ENCODE measurements at places on chromosomes 1 and 21.
A peak's percentile ranks its signal among the peaks of the same experiment; 100 is the strongest.

GRCh38 chr1:92219028-92219427, 1.3 kb downstream of the C1orf146 start:
- DNase-seq, result no peak

GRCh38 chr1:223739366-223740037, 27.2 kb downstream of the CAPN2 start:
- no peak for DNase-seq

DNA sequence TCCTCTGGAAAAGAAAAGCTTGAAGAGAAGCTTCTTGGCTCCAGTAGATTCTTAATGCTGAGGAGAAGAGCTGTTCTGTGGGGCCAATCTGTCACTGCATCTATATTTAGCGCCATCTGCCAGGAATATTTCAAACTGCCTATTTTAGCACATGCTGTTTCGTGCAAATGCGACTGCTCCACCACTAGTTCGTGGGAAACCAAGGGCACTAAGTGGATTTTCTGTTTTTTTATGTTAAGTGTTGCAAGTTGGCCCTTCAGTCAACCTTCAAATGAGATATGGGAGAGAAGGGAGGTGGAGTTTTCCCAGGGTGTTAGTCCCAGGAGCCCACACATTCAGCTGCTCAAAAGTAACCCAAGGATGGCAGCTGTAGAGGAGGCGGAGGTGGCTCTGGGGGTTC, 91.9 kb downstream of the TSEN15 start:
- DNase-seq, result no peak

- peak; percentile 88 for DNase-seq
Observed at GRCh38 chr1:110338309-110338885, 780 bp upstream of the RBM15 start.

GRCh38 chr1:62712336-62713243, 24.4 kb upstream of the DOCK7 start:
- no peak for DNase-seq

DNA sequence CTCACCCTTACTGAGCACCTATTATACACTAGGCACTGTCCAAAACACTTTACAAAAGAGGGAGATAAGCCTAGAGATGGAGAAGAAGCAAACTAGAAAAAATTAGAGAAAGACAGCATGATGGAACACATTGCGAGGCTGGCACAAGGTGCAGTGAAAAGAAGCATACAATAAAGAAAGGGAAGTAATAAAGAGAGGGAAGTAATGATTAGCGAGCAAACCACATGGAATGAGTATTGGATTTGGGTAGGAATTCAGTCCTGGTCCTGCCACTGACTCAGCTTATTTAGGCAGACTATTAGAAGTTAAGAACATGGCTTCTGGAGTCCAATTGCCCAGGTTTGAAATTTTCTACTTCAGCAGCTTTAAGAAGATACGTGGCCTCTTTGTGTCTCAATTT, 32.6 kb upstream of the FNBP1L start:
- DNase-seq, result no peak

- DNase-seq, result no peak
Observed at GRCh38 chr1:151499365-151499764, 11.8 kb upstream of the CGN start.

DNA sequence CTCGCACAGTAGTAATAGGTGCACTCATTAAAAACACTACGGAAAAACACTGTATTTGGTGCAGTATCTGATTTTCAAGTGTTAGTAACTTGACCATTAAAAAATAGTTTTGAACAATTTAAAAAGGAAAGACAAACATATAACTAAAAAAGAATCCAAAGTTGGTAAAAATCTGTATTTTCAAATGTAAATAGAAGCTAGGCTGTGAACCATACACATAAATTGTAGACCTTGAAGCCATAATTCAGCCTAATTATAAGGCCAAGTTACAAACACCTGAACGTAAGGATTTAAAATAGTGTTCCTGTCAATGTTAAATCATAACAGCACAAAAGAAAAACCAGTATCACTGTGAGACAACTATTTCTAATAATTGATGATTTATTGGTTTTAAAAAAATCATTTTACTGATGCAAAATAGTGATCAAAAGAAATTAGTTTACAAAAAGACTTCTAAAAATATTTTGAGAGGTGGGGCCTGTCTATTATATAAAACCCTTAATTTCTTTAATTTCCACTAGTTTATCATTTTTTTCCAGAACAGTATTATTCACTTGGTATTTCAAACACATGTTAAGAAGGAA, 4.5 kb downstream of the IRF2BP2 start:
- no peak for DNase-seq

- DNase-seq, result no peak
Observed at GRCh38 chr1:41534181-41535076, 49.9 kb upstream of the EDN2 start.

- DNase-seq, result no peak
Observed at GRCh38 chr21:15282665-15283064, 217.9 kb upstream of the NRIP1 start.

DNA sequence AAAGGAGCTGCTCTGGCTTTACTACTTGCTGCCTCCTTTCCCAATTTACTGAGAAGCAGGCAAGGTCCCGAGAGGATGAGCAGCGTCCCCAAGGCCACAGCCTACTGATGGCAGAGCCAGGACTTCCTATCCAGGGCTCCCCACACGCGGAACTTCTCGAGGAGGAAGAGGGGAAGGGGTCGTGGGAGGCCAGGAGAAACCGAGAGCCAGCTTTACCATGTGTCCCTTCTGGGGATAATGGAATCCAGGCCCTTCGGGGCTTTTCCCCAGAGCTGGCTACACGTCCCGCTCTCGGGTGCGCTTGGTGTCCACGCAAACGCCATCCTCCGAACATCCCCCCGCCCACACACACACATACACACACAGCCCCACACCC, 4.3 kb upstream of the CCN1 start:
- DNase-seq, result no peak

DNA sequence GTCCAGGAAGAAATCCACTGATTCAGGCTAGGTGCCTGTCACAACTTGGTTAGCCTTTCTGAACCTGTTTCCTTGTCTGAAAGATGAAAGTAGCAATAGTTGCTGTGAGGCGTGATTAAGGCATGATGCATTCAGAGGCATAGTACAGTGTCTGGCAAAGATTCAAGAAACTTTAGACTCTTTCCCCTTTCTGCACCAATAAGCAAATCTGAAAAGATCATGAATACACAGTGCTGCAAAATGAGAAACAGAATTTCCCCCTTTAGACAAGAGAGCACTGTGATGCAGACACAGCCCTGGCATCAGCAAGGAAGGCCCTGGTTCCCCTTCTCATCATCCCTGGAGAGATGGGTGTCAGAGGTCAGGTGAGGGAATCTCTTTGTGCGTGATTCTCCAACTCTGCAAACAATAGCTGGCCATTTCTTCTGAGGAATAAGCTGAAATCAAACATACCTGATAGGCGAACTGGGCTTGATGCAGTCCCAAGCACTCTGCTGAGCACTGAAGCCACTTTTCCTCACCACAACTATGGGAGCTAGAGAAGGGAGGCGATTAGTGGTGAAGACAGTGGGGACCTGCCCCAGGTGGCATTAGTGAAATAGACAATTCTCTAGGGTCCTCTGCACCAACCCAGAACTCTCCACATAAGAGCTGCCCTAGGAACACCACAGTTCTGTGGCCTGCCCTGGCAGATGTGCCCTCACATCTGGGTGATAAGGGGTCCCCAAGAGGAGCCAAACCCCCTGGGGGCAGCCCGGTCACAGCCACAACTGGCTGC, 41.7 kb downstream of the ITPKB start:
- no peak for DNase-seq

- no peak for DNase-seq
Observed at GRCh38 chr1:229888561-229889001, 178.5 kb upstream of the GALNT2 start.

- no peak for DNase-seq
Observed at GRCh38 chr1:244800821-244801220, 34.6 kb upstream of the COX20 start.

- no peak for DNase-seq
Observed at GRCh38 chr1:113905435-113905861, 322 bp downstream of the DCLRE1B start.

- DNase-seq, result no peak
Observed at GRCh38 chr1:233597489-233597901, 16.4 kb upstream of the KCNK1 start.

GRCh38 chr1:20192364-20192763, 6.0 kb upstream of the PLA2G2C start:
- no peak for DNase-seq

- no peak for DNase-seq
Observed at GRCh38 chr1:227777156-227777555, 38.3 kb upstream of the PRSS38 start.

- no peak for DNase-seq
Observed at GRCh38 chr1:182229921-182230491, 161.6 kb downstream of the GLUL start.

- no peak for DNase-seq
Observed at GRCh38 chr1:64900916-64901315, 65.4 kb downstream of the JAK1 start.

DNA sequence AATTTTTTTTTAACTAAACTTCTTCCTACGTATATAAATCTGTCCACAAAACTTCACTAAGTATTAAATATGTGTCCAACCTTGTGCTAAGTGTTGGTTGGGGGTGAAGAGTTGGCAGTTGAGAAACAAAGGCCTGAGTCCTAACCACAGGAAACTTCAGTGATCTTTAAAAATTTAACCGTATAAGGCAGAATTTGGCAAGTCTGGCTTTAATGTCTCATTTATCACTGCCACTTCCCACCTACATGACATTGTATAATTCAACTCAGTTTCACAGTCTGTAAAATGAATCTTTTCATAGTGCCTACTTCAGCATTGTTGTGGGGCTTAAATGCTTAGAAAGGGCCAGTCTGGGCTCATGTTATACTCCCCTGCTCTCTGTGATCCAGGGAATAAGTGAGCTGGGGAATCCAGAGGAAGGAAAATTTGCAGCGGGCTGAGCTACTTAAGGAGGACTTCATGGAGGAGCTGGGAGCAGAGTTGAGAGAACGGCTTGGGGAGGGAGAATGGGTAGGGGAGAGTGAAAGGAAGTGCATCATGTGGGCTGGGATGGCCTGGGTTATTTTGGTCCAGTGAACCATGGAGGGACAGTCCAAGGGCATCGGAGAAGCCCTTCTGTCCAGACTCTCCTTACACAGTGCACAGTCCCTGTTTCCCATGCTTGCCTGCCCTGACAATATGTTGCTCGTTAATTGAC, 14.5 kb downstream of the IFNAR2 start:
- DNase-seq, result peak; percentile 75

DNA sequence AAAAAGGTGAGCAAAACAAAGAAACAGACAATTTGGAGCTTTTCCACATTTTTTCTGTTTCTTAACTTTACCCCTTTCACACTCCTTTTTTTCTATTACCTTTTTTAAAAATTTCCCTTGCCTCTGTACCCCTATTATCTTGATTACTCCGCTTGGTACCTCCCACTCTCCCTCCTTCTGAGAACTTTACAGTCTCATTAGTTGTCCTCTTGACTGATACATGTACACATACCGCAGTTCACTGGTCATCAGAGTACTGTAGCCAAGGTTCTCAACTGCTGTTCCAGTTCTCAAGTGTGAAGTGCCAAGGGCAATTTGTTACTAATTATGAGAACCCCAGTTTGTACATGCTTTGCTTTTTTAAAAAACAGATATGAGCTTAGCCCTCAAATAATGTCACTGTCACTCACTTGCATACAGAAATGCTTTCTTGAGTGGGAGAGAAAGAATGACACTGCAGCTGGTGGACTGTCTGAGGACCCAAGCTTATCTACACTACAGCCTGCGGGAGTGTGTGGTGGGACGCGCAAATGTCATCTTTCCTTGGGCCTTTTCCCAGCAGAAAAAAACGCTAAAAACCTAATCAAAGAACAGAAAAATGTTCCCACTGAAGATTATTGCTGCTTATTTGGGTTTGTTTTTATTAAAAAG, 160.8 kb downstream of the DISP1 start:
- no peak for DNase-seq

DNA sequence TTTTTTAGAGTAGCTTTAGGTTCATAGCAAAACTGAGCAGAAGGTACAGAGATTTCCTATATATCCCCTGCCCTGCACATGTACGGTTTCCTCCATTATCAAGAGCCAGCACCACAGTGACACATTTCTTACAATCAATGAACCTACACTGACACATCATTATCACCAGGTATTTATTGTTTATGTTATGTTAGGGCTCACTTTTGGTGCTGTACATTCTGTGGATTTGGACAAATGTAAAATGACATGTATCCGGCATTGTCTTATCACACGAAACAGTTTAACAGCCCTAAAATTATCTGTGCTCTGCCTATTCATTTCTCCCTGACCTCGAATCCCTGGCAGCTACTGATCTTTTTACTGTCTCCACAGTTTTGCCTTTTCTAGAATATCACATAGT, 93.7 kb upstream of the DPH5 start:
- no peak for DNase-seq

GRCh38 chr1:56709269-56709880, 64.3 kb downstream of the PRKAA2 start:
- no peak for DNase-seq

GRCh38 chr21:44930543-44930981, 9.3 kb upstream of the SLX9 start:
- no peak for DNase-seq

GRCh38 chr1:156510709-156511108, 10.1 kb upstream of the MEF2D start:
- no peak for DNase-seq

DNA sequence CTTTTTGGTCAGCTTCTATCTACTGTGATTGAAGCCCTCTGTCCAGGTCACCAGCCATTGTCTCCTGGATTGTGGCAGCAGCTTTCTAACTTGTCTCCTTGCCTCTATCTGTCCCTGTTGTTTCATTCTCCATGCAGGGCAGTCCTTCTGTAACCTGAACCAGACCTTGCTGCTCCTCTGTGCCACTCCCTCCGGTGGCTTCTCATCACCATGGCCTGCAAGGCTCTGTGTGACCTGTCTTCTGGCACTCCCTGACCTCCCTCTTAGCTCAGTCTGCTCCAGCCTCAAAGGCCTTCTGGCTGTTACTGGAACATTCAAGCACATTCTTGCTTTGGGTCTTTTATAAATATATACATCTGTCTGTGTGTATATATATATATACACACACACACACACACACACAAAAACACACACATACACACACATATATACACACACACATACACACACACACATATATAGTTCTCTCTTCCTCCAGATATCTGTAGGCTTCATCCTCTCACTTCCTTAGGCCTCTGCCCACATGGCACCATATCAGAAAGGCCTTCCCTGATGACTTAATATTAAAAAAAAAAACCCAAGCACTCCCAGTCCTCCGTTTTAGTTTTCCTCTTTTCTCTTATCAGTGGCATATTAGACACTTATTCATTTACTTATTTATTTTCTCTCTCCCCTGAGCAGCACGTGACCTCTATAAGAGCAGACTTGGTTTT, 21.2 kb upstream of the JUN start:
- no peak for DNase-seq

GRCh38 chr1:16326833-16327404, 25.4 kb downstream of the FBXO42 start:
- no peak for DNase-seq

GRCh38 chr21:46187261-46187660, 3.0 kb upstream of the SPATC1L start:
- no peak for DNase-seq

- DNase-seq, result peak; percentile 38
Observed at GRCh38 chr1:2414297-2414958, 2.1 kb upstream of the PEX10 start.

Data from GF-D8 (cell line).